ENCODE measurements at places on chromosomes 6 and 20.
A peak's percentile ranks its signal among the peaks of the same experiment; 100 is the strongest.

DNA sequence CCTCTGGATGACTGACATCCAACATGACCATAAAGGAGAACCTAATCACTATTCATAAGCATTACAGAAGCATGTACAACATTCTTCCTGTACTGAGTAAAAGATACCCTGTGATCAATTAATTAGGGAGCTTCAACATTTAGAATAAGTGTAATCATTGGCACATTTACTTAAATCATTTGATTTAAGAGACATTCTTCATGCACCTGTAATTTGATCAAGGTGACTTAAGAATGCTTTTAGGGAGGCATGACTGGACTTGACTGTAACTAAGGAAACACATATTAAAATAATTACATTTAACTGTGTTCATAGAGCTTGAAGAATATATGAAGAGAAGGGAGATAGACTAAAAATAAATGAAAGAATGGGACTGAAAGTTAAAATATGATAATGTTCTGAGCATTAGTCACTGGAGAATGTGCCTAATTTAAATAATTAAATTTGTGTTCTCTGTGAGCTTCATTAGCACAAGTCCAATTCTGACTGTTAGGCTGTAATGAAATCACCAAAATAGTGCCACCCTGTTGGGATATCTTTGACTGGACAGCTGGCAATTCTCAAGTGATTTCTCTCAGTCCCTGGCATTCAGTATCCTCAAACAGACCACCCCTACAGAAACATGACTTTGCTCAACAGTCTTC lies 295.5 kb upstream of the ADGRB3 start:
- DNase-seq: no peak

- no peak for DNase-seq
Measured at GRCh38 chr6:105769197-105769596, 316.9 kb upstream of the PRDM1 start.

- DNase-seq: peak; percentile 79
Measured at GRCh38 chr20:40945754-40946450, 82.7 kb upstream of the TOP1 start.

- DNase-seq: no peak
Measured at GRCh38 chr20:8972963-8973705, 95.8 kb upstream of the PLCB4 start.

- DNase-seq: no peak
Measured at GRCh38 chr6:164184410-164184809, 769.9 kb downstream of the QKI start.

- no peak for DNase-seq
Measured at GRCh38 chr6:28802417-28803336, 121.1 kb downstream of the TRIM27 start.

DNA sequence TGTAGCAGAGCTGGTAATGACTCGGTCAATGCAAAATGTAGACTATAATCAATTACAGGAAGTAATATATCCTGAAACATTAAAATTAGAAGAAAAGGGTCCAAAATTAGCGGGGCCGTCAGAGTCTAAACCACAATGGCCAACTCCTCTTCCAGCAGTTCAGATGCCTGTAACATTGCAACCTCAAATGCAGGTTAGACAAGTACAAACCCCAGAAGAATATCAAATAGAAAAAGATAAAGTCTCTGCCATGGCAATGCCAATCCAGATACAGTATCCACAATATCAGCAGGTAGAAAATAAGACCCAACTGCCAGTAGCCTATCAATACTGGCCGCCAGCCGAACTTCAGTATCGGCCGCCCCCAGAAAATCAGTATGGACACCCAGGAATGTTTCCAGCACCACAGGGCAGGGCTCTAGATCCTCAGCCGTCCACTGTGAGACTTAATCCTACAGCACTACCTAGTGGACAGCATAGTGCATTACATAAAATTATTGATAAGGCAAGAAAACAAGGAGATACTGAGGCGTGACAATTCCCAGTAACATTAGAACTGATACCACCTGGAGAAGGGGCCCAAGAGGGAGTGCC lies 158.4 kb downstream of the GPX5 start:
- DNase-seq: peak; percentile 78

GRCh38 chr6:33978412-33979150 lies 167.3 kb downstream of the GRM4 start:
- DNase-seq: no peak

GRCh38 chr6:4565301-4566250 lies 210.6 kb upstream of the CDYL start:
- no peak for DNase-seq

- DNase-seq: peak; percentile 77
Measured at GRCh38 chr6:129342243-129342642, 367.7 kb downstream of the ARHGAP18 start.

- DNase-seq: peak; percentile 54
Measured at GRCh38 chr6:144338951-144339700, 54.0 kb downstream of the UTRN start.

GRCh38 chr6:159821122-159821521 lies 21.0 kb downstream of the PNLDC1 start:
- DNase-seq: no peak

- no peak for DNase-seq
Measured at GRCh38 chr6:67003844-67004243, 1296.8 kb upstream of the EYS start.

DNA sequence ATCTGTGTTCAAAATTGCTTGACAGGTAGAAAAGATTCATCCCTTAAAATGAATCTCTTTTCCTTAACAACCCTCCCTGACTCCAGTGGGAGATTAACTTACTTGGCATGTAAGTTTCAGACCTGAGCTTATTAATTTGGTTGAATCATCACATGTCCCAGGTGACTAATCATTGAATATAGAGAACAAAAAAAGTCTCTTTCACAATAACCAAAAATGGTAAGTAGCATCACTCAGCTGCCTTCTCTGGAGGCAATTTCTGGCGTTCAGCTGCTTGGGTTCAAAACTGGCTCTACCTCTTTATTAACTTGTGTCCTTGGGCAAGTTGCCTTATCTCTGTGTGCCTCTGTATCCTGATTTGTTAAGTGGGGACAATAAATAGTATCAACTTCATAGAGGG lies 2.9 kb downstream of the C6orf141 start:
- DNase-seq: no peak

GRCh38 chr6:103719545-103719944 lies 1140.2 kb downstream of the HACE1 start:
- DNase-seq: no peak

DNA sequence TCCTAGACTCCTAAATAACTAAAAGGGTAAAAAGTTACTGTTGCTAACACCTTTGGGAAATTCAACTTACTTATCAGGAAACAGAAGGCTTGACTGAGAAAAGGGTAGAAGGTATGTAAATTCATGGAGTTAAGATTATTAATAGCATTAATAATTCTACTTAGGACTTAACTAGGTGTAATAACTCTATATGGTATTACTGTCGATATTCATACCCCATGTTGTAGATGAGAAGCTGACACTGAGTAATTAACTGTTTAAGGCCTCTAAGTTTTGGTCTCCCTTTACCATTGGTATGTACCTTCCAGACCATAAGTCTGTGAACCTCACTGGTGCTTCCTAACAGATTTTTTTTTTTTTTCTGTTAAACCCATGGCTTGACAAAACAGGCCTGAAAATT lies 15.4 kb downstream of the GLO1 start:
- no peak for DNase-seq

- DNase-seq: no peak
Measured at GRCh38 chr20:59007665-59008511, 834 bp upstream of the CTSZ start.

DNA sequence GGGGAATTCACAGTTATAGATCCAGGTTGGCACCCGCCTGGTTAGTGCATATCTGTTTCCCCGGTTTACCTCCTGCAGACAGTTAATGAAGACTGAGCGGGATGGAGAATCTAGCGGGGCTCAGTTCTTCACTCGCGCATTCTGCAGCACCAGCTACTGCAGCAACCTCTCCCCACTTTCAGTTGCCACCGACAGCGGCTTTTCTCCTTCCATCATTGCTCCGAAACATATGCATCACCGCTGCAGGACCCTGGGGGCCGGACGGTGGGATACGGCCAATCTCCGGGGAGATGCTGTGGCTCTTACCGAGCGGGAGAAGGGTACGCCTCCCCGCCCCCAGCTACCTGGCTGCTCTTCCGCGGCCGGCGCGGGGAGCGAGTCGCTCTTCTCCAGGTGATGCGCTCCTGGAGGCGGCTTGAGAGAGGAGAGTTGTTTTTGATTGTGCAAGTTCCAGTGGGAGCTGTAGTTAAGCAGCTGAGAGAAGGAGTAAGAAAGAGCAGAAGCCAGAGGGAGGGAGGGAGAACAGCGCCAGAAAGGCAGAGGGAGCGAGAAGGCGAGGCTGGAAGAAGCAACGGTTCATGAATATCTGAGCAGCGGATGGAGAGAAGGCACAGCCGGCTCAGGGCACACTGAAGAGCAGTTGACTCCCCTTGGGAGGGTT lies at the start of gene SGK1:
TSS of gene SGK1 (minus strand) at position 642 of the 661 bp plus-strand sequence. CDS start 652 bp downstream, outside the sequence.
- DNase-seq: peak; percentile 67

- peak; percentile 65 for DNase-seq
Measured at GRCh38 chr6:71967436-71967835, 81.1 kb downstream of the RIMS1 start.

DNA sequence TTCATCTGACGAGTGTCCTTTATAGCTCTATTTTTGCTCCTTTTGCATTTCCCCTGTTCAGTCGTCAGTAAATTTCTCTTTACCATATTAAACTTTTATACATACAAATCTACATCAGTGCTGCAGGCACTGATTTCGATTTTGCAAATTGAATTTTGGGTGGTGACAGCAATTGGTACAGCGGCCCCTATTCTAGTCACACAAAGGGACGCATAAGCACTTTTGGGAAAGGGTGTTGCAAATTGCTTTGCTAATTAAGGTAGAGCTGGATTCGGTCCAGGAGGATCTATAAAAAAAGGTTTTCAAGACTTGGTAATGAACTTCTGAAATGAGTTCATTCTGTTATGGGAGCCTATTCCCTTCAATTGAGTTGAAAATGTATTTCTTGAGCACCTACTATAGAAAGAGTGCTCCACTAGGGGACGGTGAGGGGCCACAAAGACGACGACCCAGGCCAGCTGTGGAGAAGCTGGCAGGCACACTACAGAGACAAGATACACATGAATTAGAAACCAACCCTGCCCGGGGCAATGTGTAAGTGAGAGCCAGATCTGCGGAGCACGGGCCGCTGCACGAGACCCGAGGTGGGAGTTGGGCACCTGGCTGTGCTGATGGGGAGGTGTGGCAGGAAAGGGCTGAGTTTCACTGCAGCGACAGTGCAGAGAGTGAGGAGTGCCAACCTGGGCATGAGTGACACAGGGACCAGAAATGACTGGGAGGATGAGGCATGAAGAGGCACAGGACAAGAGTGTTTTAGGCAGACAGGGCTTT lies 5.4 kb downstream of the UQCC2 start:
- no peak for DNase-seq

DNA sequence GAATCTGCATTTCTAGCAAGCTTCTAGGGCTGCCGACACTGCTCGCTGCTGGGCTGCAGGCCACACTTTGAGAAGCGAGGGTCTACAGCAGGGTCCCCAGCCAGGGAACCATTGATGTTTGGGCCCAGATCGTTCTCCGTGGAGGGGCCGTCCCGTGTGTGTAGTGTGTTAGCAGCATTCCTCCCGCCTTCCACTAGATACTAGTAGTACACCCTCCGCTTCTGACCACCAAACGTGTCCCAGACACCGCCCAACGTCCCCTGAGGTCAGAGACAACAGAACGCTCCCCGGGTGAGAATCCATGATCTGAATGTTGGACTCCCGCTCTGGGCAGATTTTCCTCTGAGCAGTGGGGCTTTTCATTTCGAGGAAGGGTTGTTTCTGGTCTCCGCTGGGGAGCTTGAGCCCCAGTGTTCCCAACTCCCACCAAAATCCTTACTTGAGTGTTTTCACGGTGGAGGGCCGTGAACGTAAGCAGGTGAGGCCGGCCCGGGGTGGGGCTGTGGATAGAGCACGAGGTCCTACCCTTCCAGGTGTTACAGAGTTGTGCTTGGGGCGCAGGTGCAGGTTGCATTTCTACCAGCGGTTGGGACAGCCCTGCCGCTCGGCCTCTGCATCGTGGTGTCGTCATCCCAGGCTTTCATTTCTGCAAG lies 124.6 kb downstream of the SYCP2 start:
- no peak for DNase-seq

DNA sequence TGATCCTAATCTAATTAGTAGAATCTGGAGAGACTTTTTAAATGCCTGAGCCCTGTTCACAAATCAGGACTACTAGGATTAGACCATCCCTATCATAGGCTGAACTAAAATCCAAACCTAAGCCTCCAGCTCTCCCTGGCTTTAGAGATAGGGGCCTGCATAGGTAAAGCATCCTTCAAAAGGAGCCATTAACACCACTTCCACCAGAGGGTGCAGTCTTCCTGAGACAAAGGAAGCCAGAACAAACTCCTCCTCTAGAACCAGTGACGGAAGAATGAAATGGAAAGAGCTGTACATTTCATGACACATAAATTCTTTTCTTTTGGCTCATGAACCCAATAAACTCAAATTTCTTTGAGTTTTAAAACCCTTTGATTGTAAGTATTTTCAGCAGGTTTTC lies 291.2 kb upstream of the ADGRB3 start:
- DNase-seq: peak; percentile 4

DNA sequence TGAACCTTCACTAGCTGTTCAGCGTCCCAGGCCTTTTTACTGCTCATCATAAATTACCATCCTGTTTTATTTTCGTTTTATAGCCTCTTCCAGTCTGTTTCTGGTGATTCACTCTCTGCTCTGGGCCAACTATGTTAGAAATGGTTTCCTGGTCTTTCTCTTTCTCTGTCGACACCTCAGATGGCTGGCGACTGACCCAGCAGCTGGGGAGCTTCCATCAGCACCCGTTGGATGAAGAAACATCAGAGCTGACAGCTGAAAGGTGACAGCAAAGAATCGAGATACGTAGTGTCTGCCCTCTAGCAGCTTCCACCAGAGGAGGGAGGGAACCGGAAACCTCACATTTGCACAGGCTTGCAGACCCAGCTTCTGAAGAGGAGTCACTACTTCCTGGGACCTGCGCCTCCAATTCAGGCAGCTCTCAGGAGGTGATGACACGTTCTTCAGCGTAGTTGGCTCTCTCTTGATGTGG lies 82.9 kb upstream of the MLN start:
- peak; percentile 7 for DNase-seq

GRCh38 chr20:58421497-58421850 lies 32.4 kb downstream of the VAPB start:
- DNase-seq: no peak

DNA sequence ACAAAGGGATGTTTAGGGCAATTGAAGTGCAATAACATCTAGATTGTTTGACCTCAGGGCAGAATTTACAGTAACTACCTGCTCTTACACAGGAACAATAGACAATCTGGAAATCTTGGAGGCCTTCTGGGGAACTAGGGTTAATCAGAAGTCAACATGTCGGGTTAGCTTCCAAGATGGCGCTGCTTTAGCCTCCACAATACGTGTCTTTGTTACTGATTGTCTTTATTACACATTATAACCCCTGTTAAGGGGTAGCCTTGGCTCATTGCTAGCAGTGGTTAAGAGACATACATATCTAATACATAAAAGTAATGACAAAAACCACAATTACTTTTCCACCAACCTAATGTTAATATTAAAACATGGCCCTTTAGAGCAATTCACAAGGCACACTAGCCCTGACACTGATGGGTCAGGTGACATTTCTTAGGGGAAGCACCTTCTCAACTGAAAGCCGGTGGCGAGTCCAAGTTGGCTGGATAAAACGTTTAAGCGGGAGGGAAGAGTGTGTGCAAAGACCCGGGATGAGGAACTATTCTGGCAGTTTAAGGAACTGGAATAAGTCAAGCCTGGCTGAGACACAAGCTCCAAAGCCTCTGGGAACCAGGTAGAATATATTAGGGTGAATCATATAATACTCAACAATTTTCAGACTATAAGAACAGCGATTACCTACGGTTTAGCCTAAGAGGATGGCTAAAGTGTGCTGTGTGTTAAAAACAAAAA lies 236.9 kb downstream of the BCAS1 start:
- no peak for DNase-seq

GRCh38 chr6:1613688-1614447 lies 4.2 kb downstream of the FOXC1 start:
- peak; percentile 53 for DNase-seq

- DNase-seq: no peak
Measured at GRCh38 chr6:20630136-20630535, 95.9 kb downstream of the CDKAL1 start.

All from adipocyte (in vitro differentiated cells).